ENCODE measurements at places on chromosomes 7 and 10. TPM values are rescaled to one million over a fixed set of nuclear protein-coding genes. Genes with fewer than 3 reads are reported as not detected.

Gene ETV1
- 91.5 TPM for total RNA-seq

Gene OR6B1
- total RNA-seq, result not detected

Gene GPR37
- 0.20 TPM for total RNA-seq

Gene CHRM2
- total RNA-seq, result 0.84 TPM

Gene GSDME
- 20.2 TPM for total RNA-seq

Gene TAS2R16
- not detected for total RNA-seq

Gene GLI3
- total RNA-seq, result 10.0 TPM

Gene AMZ1
- 8.5 TPM for total RNA-seq

Gene TRPV5
- not detected for total RNA-seq

Gene CALHM1
- not detected for total RNA-seq

Gene MYO3A
- total RNA-seq, result not detected

Gene MOGAT3
- not detected for total RNA-seq

Gene ADAM8
- 3.8 TPM for total RNA-seq

Gene ITPRID1
- not detected for total RNA-seq

Gene ATOH7
- total RNA-seq, result not detected

Gene ASB10
- not detected for total RNA-seq

Gene BAMBI
- total RNA-seq, result 39.1 TPM

Gene ACSM6
- total RNA-seq, result not detected

Gene CYP2C8
- total RNA-seq, result 0.12 TPM

Gene HOXA3
- total RNA-seq, result 0.98 TPM

Gene CAV1
- 250 TPM for total RNA-seq

Gene EGR2
- total RNA-seq, result 5.9 TPM

Gene NUTM2E
- not detected for total RNA-seq

Gene CRHR2
- total RNA-seq, result not detected

Gene ITIH5
- 7.6 TPM for total RNA-seq

Gene PLPP4
- total RNA-seq, result 16.4 TPM

Gene TMEM184A
- 0.10 TPM for total RNA-seq

Gene TPST1
- total RNA-seq, result 36.5 TPM

Gene ARHGEF35
- 1.4 TPM for total RNA-seq

Gene UCN3
- not detected for total RNA-seq

Gene FAM25A
- total RNA-seq, result not detected

Gene STK31
- total RNA-seq, result not detected

Gene MCM10
- 20.7 TPM for total RNA-seq

Gene FAM221A
- total RNA-seq, result 0.72 TPM

Gene CPA2
- not detected for total RNA-seq

Gene TSPAN13
- 5.5 TPM for total RNA-seq

Gene NPTX2
- 4.8 TPM for total RNA-seq

Gene FLNC
- 11.2 TPM for total RNA-seq

Gene ZCCHC24
- 21.0 TPM for total RNA-seq

Gene PIK3AP1
- total RNA-seq, result 0.10 TPM

Gene NPC1L1
- total RNA-seq, result not detected

Gene ZNF853
- total RNA-seq, result under 0.01 TPM

Gene AKR1C4
- total RNA-seq, result not detected

Gene EPO
- not detected for total RNA-seq

Gene SLC13A1
- total RNA-seq, result not detected

Gene GPR26
- under 0.01 TPM for total RNA-seq

Gene GNAI1
- total RNA-seq, result 2.8 TPM

Gene CDK5
- 41.3 TPM for total RNA-seq

Gene MMRN2
- total RNA-seq, result 0.60 TPM

Gene CFTR
- not detected for total RNA-seq

Gene PRPS1L1
- total RNA-seq, result not detected

Gene CNNM1
- 1.4 TPM for total RNA-seq

Gene GTPBP10
- 27.5 TPM for total RNA-seq

Gene KLLN
- total RNA-seq, result not detected

Gene THSD7A
- under 0.01 TPM for total RNA-seq

Gene FAM25C
- not detected for total RNA-seq
